Natural killer cell treated with Interleukin-12 subunit alpha and Interleukin-12 subunit beta and Interleukin-15 and Interleukin-18, amount 100 ng/mL, for 72 hours (primary cell): ENCODE measurements at places on chromosomes 7 and 10.

- peak; percentile 87 for DNase-seq
Measured at GRCh38 chr7:2530071-2530987, 10.8 kb downstream of the LFNG start.

DNA sequence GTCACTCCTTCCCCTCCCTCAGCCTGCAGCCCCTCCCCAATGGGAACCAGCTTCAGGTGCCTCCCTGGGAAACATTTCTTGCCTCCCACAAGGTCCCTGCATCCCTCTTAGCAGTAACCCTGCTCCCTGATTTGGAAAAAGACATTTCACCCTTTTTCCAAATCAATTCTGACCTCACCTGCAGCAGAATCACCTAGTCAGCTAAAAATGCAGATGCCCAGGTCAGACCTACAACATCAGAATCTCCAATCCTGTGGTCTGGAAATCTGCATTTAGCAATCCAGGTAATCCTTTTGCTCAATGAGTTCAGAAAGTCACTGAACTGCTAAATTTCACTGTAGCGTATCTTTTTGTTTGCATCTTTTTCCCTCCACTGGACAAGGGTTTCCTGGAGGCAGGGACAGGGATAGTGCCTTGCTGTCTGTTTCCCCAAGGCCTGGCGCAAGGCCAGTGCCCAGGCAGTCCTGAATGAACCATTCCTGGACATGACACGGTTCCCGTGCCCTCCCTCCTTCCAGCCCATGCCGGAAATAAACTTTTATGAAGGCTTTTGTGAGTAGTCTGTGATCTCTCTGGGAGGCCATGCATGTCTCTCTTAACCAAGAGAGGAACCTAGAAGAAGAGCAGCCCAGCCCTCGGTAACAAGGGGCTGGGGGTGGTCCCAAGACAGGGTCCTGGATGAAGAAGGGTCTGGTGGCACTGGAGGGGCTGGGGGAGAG, 44.0 kb downstream of the COL13A1 start:
- no peak for DNase-seq

DNA sequence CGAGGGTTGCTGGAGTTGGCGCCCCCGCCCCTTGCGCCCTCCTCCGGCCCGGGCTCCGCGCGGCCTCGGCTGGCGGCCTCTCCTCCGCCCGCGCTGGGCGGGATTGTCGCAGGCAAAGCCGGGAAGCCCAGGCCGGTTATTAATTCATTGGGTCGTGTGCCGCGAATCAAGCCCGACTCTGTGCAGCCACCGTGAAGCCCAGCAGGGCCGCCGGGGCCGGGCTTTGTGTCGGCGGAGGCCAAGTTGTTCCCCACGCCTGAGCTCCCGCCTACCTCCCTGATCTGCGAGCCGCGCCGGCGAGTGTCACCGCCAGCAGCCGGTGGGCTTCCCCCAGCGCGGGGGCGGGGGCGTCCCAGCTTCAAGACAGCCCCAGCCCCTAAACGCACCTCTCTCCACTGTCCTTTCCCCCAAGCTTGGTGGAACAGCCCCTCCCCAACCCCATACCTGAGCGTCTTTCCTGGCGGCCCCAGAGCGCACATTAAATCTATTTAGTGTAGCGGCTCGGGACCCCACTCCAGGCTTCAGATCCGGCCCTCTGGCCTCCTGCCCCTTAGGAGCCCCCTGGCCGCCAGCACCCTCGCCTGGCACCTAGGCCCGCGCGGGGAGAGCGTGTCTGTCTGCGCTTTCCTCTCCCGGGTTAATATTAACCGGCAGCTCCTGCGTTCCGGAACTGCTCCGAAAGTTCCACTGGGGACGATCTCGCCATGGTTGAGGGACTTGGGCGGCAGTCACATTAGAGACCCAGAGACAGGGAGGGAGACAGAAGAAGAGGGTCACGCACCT, 3.5 kb downstream of the SHH start:
- DNase-seq, result peak; percentile 42

GRCh38 chr7:123662755-123663154, 7.1 kb downstream of the LMOD2 start:
- DNase-seq, result no peak

- DNase-seq, result no peak
Measured at GRCh38 chr7:133948588-133948987, 178.6 kb upstream of the LRGUK start.
